GM23248 (cell line): ENCODE measurements at places on chromosomes 12 and 14.
A peak's percentile ranks its signal among the peaks of the same experiment; 100 is the strongest.

GRCh38 chr12:22234561-22234960 is 99.9 kb downstream of the ST8SIA1 start:
- DNase-seq, result peak; percentile 79
- H3K27ac ChIP-seq, result no peak overlapping the region
- H3K27me3 ChIP-seq, result no peaks in the 10 kb centered on the region
- no peak overlapping the region for H3K4me3 ChIP-seq
- H3K4me1 ChIP-seq, result peaks cover 9% of the 10 kb centered on the region; the same call in 1 of the 2 replicates

GRCh38 chr12:88371416-88372183 is 208.7 kb downstream of the KITLG start:
- DNase-seq, result peak; percentile 89
- peak overlapping the region; percentile 72 for H3K27ac ChIP-seq
- H3K4me3 ChIP-seq, result no peak overlapping the region
- peaks cover 23% of the 10 kb centered on the region for H3K4me1 ChIP-seq

- no peaks in the 10 kb centered on the region for H3K36me3 ChIP-seq
- no peak for DNase-seq
- H3K4me1 ChIP-seq, result no peaks in the 10 kb centered on the region
- no peaks in the 10 kb centered on the region for H3K27me3 ChIP-seq
- no peak overlapping the region for H3K4me3 ChIP-seq
- no peak overlapping the region for H3K27ac ChIP-seq
These were observed 353.0 kb upstream of the SFSWAP start for GRCh38 chr12:131357920-131358319.

- H3K27me3 ChIP-seq, result no peaks in the 10 kb centered on the region
- H3K36me3 ChIP-seq, result no peaks in the 10 kb centered on the region
- H3K4me1 ChIP-seq, result no peaks in the 10 kb centered on the region; the same call in 1 of the 2 replicates
- DNase-seq, result no peak
- no peak overlapping the region for H3K4me3 ChIP-seq
These were observed 99.8 kb downstream of the BTG1 start for GRCh38 chr12:92045852-92046251.

DNA sequence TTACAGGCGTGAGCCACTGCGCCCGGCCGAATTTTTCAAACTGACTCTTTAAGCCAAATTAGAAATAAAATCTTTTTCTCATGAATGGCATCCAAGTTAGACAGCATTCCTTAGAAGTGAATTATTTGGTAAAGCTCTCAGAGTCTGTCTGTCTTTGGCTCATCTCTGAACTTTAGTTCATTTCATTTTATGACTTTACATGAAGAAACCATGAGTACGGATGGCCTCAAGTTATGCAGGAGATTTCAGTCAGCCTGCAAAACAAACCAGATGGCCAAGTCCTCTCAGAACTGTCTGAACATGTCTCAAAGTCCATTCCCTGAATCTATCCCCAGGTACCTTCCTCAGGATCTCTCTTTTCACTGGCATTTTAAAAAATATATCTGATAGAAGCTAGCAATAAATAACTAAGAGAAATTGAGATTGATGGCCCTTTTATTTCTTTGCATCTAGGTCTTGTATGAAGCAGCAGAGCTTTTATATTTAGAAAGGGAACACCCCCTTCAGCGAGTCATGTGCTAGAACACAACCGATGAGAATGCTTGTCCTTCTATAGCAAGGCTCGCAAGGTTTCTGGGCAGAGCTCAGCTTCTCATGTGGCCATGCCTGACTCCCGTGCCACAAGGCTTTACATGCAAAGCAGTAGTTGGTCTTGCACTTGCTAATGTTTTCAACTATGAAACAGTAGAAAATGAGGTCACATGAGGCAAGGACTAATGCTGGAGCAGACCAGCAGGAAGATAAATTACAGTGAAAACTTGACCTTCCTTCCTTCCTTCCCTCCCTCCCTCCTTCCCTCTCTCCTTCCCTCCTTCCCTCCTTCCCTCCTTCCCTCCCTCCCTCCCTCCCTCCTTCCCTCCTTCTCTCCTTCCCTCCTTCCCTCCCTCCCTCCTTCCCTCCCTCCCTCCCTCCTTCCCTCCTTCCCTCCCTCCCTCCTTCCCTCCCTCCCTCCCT is 125.0 kb downstream of the AKAP6 start:
- peak overlapping the region; percentile 78 for H3K27ac ChIP-seq
- H3K36me3 ChIP-seq, result no peaks in the 10 kb centered on the region
- H3K4me3 ChIP-seq, result 0 out of 2 replicates have a peak overlapping the region, but pooled peaks have one; percentile 4

DNA sequence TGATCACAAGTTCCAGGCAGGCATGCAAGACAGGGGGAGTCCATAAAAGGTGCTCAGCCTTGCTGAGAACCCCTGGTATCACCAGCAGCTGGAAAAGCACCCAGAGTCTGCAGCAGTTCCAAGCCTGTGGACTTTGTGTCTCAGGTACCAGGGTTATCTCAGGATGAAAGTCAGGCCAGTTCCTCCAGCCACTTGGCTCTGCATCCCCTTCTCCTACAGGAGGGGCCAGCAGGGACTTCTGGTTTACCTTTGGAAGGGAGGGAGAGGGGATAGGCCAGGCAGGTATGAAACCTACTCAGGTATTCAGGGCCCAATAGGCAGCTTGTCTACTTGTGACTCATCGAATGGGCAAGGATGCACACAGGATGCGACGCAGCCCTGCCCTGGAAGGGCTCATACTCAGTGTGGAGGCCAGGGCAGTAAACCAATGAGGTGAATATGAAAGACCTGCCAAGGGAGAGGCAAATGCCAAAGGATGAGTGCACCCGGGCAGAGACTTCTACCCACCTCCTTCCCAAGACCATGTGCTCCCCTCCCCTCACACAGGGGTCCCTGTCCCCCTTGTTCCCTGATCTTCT is 148.2 kb downstream of the SLC38A6 start:
- H3K27me3 ChIP-seq, result no peaks in the 10 kb centered on the region
- peaks cover 3% of the 10 kb centered on the region; the same call in 1 of the 2 replicates for H3K4me1 ChIP-seq
- H3K36me3 ChIP-seq, result no peaks in the 10 kb centered on the region
